ENCODE measurements at places on chromosomes 1 and 21.
A peak's percentile ranks its signal among the peaks of the same experiment; 100 is the strongest.

DNA sequence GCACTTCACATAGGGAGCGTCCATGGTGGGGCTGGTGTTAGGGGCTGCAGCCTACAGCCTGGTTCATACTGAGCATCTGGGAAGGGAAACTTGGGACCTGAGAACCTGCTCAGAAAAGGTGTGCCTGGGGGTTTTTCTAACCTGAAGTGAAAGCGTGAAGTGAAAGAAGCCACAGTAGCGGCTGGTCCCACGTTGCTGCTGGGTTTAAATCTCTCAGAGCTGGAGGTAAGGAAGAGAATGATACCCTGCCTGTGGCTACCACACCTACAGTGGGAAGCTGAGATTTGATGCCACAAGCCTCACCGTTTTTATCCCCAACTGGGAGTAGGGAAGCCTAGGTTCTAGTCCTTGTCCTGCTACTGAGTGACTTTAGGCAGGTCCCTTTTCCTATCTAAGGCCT lies 21.0 kb upstream of the FUCA1 start:
- no peak for DNase-seq

DNA sequence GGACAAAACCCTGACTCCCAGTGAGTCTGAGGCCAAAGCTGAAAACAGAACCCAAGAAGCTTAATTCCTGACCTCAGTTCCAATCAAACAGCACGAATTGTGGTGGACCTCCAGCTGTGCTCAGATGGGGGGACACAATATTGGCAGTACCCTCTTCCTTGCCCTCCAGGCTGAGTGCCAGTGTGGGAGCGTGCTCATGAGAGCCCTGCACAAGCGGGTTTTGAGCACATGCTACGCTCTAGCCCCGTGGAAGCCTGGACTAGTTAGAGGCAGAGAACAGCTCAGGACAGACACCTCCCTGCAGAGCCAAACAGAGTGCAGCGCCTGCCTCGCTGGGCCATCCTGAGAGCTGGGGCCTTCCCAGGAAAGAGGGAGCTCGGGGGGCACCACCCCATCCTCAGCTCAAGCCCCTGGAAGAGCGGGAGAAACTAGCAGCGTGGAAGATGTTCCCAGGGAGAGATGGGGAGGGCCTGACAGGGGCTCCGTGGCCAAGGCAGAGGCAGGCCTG lies 2.8 kb upstream of the SLC25A34 start:
- no peak for DNase-seq

DNA sequence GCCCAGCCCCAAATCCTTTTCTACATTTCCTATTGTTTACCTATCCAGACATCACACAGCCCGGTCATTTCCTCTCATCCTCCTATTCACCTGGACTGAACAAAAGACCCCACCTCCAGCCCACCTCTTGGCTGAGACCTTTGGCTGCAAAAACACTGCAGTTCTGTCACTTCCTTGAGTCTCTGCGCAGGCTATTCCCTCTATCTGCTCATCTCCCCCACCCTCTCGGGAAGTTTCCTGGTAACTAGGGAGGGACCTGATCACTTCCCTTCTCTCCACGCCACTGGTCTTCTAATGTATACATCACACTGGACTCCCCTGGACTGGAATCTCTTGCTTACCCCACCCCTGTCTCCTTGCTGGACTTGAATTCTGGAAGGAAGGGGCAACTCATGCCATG lies 5.3 kb downstream of the HTR1D start:
- DNase-seq = no peak

GRCh38 chr1:236089046-236089773 lies 24.3 kb upstream of the NID1 start:
- DNase-seq = no peak

DNA sequence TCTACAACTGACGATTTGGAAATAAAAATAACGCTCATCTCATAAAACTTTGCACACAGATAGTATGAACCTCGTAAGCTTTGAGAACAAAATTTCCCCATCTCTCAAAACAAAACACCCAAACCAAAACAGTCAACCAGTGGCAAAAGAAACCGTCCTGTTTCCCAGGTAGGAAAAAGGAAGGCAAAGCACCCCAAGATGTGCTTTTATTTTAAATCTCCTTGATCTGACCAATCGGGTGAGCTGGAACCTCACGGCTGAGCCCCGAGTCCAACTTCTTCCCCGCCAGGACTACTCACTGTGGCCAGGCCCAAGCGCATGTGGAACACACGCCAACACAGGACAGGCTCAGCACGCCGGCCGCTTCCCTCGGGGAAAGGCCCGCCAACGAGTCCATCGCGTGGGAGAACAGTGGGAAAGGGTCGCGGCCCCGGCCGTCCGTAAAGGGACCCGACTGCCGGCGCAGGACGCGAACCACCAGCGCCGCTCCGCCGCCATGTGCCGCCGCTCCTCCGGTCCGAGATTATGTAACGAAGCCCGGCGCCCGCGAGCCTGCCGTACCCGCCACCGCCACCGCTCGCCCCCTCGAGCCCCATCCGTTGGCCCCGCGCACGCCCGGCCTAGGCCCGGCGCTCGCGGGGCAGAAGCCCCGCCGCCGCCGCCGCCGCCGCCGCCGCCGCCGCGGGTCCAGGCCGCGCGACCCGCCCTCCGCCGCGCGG lies 759 bp downstream of the AHCTF1 start:
- no peak for DNase-seq

- DNase-seq = no peak
These were observed 232.9 kb upstream of the B3GALT2 start for GRCh38 chr1:193419295-193419694.

DNA sequence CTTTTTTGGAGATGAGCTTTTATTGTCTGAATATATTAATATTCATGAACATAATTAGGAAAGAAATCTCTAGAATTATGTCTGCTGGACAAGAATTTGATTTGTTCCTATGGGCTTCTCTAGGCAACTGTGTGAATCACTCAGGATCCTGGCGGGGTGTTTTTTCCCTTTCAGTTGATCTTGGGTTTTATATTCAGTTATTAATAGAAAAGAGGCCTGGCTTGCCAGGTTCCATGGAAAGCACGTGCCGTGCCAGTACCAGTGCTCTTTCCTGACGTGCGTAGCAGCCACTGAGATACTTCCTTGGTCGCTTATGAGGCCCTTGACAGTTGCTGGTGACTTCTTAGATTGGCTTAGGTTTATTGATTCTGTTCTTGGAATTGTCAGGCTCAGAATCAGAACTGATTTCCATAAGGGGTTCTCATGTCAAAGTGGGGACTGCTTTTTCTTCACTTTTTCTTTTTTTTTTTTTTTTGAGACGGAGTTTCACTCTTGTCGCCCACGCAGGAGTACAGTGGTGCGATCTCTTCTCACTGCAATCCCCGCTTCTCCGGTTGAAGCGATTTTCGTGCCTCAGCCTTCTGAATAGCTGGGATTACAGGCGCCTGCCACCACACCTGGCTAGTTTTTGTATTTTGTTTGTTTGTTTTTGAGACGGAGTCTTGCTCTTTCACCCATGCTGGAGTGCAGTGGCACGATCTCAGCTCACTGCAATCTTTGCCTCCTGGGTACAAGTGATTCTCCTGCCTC lies 48.7 kb upstream of the KIF1B start:
- DNase-seq = no peak

DNA sequence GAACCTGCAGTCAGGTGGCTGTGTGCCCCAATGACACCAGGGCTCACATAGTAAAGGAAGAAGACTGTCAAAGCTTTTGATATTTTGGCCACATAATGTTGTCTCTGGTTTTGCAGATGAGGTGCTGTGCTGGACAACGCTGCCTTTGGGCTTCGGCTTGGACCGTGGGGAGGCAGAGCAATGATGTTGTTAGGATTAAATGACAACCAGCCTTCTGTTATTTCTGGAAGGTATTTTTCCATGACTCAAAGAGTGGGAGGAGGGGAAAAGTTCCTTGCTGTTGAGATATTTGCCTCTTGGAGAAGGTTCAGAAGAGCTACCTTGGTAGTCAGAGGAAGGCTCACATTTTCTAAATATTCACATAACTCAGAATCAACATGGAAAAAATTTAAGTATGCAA lies 187.3 kb upstream of the GALNT2 start:
- no peak for DNase-seq

DNA sequence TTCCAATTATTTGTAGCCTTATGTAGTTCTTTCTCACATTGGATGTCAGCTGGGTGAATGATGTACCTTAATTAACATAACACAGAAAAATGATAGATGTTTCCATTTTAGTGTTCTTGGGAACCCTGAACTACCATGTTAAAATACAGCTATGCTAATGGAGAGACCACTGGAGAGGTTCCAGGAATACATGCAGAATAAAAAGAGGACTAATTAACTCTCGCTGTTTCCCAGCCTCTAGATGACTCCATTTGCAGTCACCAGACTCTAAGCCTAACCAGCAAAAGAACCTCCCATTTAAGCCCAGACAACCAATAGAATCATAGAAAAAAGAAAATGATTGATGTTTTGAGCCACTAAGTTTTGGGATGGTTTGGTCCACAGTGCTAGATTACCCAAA lies 36.2 kb downstream of the CLCA4 start:
- DNase-seq = no peak

GRCh38 chr1:9105336-9105867 lies 23.5 kb downstream of the GPR157 start:
- no peak for DNase-seq

GRCh38 chr1:11151114-11151513 lies 38.0 kb upstream of the ANGPTL7 start:
- no peak for DNase-seq

GRCh38 chr1:179781962-179782361 lies 38.9 kb downstream of the FAM163A start:
- DNase-seq = no peak

DNA sequence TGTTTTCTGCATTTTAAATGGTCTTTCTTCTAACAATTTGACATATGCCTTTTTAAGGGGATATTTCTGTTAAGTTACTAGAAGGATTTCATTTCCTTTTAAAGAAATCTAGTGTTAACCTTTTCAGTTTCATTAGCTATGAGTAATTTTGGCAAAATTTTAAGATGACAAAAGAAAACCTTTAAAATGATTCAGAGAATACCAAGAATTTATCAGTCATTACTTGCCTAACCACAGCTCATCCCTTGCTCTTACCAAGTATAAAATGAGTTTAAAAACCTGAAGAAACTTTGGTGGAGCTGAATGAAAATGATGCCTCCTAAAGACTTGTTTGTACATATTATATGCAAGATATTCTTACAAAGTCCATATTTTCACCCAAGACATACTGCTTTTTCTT lies 101.7 kb downstream of the NEK7 start:
- no peak for DNase-seq

DNA sequence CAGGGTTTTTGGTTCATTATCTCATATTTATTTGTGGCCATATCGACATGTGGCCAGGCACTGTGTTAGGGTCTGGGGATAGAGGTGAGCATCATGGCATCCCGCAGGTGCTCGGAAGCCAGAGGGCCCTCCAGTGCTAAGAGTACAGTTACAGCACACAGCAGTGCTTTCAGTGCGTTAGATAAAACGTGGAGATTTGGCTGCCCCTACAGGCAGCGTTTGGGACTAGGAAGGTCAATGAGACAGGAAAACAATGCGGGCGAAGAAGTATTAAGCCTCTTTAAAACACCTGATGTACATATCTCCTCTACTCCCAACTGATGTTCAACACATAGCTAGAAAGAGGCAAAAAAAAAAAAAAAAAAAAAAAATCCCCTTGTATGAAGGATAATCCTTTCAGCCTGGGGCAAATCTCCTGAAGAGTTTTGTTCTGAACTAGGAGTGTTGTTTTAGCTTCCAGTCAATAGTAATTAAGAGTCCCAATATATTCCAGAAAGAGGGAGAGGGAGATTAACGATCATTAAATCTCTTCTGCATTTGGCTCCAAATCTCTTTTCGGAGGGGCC lies 80.1 kb downstream of the CAPZB start:
- DNase-seq = peak; percentile 43

DNA sequence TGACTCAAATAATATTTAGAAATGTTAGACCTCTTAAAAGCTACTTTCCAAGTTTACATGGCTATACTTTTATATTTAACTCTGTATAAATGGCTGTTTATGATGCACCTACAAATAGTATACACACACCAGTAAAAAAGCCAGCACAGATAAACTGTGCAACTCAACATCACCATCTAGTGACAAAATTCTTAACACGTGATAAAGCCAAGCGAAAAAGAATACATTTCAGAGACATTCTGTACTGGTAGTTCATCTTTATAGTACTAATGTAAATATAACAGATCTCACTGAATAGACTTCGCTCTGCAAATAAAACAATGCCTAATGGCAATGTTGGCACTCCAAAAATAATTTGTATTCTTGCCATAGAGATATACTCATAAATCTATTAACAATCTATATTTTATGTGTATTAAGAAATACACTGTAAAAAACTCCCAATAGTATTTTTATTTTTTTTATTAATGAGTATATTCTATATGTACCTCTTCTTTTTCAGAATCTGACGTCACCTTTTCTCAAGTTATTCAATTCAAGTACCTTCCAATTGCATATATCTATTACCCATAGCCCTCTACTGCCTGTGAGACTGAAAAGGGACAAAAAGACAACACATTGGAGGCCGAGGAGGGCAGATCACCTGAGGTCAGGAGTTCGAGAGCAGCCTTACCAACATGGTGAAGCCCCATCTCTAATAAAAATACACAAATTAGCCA lies 100.2 kb downstream of the DPYD start:
- DNase-seq = no peak

- DNase-seq = no peak
These were observed 532.7 kb upstream of the OLFM3 start for GRCh38 chr1:102529446-102529845.

- DNase-seq = no peak
These were observed 1282.6 kb downstream of the NCAM2 start for GRCh38 chr21:22280851-22281250.

DNA sequence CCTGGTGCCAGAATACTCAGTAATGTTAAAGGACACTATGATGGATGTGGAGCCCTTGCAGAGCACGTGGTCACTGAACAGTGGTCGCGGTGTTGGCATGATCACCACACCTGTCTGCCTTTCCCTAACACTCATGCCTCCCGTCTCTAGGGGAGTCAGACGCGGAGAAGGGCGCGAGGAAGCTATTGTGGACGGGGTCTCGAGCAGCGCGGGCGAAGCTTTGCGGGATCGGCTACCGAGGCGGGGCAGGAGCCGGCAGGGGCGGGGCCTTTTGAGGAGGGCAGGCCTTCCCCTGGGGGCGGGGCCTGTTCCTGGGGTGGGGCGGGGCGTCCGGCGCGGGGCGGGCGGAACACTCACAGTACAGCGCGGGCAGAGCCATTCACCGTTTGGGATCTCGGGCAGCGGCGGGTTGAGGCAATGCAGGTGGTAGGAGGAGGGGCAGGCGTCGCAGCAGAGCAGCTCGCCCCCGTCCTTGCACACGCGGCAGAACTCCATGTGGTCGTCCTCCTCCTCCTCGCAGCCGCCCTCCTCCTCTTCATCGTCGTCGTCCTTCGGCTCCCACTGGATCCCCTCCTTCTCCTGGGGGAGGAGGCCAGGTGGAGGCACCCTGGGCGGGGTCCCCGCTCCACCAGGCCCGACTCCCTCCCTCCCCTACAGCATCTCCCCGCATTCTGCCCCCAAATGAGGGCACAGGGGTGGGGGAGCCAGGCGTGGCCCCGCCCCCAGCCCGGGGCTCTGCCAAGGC lies 31.5 kb downstream of the CHD5 start:
- DNase-seq = peak; percentile 26

GRCh38 chr1:244235157-244235556 lies 184.1 kb downstream of the ZBTB18 start:
- no peak for DNase-seq
